Stimulated activated CD8-positive, alpha-beta memory T cell treated with anti-CD3 and anti-CD28 coated beads, Interleukin-7, amount 100 ng/mL, for 1 hour (primary cell): ENCODE measurements at places on chromosomes 12 and 14.

- no peak for DNase-seq
Measured at GRCh38 chr12:39405580-39405979, 37.3 kb downstream of the KIF21A start.

GRCh38 chr12:11885261-11886038, 185.3 kb upstream of the BCL2L14 start:
- no peak for DNase-seq

DNA sequence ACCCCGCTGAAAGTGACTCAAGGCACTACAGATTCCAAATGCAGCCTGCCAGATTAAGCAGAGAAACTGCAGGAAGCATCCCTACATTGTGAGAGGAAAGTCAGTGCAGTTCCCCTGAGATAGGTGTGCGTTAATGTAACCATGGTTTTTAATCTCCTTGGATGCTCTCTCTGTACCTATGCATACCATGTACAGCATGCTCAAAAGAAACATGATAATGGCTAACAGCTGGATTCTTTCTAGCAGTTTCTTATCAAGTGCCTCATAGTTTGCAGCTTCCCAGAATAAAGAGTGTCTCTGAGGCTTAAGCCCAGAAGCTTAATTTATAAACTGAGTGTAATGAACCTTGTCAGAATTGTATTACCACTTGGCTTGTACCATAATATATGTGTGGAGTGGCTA, 17.1 kb upstream of the MDM1 start:
- DNase-seq: no peak

DNA sequence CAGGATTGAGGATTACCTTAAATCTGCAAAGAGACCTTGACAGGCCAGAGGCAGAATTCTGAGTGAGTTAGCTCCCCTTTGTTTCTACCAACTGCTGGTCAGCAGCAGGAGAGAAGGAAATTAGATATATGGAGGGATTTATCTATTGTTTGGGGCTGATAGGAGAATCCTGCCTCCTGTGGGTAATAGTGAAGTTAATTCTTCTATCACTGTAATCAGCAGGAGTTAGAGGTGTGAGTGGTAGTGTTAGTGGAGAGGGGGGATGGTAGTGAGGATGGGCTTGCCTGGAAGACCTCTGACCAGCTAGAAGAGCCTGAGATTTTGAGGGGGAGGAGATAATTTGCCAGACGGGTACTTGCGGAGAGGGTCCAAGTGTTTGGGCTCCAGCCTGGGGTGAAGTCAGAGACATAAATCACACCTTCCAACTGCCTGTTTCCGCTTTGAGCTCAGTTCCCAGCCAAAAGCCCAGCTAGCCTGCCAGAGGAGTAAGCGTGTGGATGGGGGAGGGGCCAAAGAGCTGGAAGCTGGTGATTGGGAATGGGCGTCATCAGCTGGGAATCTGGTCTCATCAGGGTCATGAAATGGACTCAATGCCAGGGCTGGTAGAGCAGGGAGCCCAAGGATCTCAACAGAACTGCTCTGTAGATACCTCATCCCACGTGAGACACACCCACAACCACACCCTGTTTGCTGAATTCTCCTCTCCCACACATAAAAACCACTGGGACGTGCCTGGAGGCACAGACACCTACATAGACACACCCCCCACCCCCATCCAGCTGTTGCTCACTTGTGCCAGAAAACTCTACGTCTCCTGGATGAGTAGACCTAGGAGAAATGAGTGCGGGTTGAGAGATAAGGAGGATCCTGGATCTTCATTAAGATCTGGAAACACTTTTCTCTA, 13.1 kb upstream of the ITGA5 start:
- DNase-seq: no peak

DNA sequence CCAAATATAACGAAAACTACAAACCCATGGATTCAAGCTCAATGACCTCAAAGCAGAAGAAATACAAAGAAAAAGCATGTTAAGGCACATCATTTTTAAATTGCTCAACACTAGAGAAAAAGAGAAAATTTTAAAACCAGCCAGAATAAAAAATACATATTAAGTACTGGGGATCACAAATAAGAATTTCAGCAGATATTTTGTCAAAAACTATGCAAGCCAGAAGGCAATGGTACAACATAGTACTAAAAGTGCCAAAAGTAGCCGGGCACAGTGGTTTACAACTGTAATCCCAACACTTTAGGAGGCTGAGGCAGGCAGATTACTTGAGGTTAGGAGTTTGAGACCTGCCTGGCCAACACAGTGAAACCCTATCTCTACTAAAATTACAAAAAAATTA, 10.2 kb downstream of the SGPP1 start:
- DNase-seq: no peak

DNA sequence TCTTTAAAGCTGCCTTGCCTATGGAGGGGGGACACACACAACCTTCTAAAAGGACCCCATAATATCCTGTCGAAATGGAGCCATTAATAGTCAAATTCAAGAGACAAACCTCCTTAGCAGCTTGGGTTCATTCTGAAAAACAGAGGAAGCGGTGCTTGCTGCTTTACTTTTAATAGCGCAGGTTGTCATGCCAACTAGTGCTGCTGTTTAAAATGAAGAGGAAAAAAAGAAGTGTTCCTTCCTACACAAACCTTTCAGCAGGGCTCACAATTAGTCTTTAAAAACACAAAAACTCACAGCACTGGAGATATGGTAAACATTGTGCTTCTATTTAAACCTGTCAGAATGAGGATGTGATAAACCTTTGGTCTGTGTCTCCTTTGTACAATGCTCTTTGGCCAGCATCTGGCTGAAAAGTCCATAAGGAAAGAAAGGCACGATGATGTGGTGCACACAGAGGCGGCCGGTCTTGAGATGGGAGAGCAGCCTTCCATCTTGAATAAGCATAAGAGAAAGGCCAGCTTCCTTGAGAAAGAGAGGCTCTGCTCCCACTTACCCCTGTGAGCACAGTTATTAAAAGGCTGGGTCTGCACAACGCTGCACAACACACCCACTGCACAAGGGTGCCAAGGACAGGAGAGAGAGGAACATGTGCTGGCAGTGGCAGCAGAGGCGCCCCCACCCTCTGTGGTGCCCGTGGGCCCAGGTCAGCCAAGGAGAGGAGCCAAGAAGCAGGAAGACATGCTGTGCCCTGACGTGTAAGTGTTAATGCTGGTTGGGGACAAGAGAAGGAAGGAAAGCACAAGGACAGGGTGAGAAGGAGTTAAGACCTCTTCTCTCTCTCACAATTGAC, 144.6 kb downstream of the TTC7B start:
- no peak for DNase-seq

DNA sequence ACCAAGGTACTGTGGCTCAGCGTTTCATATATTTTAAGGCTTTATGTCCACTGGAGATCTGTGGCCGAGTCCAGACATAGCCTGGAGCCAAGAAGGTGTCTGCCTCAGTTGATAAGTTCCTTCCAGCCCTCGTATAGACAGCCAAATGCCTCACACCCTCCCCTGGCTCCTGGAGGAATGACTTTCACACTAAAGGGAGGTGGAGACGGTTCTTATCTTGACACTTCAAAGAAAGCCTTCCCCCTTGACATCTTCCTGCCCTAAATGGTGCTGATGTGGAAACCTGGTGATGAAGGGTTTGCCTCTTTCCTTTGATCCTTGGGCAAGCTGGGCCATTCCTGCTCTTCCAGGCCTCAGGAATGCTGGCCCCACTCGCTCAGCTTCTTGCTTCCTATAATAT, 474.8 kb upstream of the TBX3 start:
- no peak for DNase-seq
